Gastroesophageal sphincter (tissue), 4 donors: ENCODE measurements at places on chromosomes 2 and 18. TPM values are rescaled to one million over a fixed set of nuclear protein-coding genes. Genes with fewer than 3 reads are reported as not detected.

RPIA gene
- total RNA-seq: 6.9 TPM

CFAP53 gene
- not detected for total RNA-seq

- H3K36me3 ChIP-seq: no peaks in the 10 kb centered on the region
- no peak for ATAC-seq
- H3K4me1 ChIP-seq: no peaks in the 10 kb centered on the region
- no peak overlapping the region for H3K4me3 ChIP-seq
Observed at GRCh38 chr2:161766334-161766733, 142.1 kb downstream of the SLC4A10 start.

DNA sequence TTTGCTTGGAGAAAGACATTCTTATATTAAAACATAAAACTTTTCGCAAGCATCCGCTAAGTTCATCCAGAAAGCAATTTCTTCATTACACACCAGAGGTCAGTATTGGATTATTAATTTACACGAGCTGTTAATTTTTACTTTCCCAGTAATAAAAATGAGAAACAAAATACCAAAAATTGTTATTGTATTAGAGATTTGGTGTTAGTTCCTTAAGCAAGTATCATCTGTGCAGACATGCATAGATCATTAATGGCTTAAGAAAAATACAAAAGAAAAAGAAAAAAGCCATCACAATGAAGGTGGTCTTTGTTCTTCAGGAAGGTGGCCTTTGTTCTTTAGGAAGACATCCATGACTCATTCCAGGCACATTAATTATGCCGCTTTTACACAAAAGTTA is 53.6 kb upstream of the HNMT start:
- no peaks in the 10 kb centered on the region for H3K27me3 ChIP-seq
- H3K27ac ChIP-seq: no peak overlapping the region
- H3K36me3 ChIP-seq: no peaks in the 10 kb centered on the region

GRCh38 chr2:32523686-32524085 is 104.2 kb upstream of the TTC27 start:
- H3K27me3 ChIP-seq: no peaks in the 10 kb centered on the region
- no peak for ATAC-seq
- no peaks in the 10 kb centered on the region for H3K4me1 ChIP-seq
- H3K27ac ChIP-seq: no peak overlapping the region
- peaks cover 74% of the 10 kb centered on the region for H3K36me3 ChIP-seq

GRCh38 chr2:144234542-144234871 is 285.4 kb downstream of the ZEB2 start:
- no peak overlapping the region for H3K27ac ChIP-seq
- no peak overlapping the region for H3K4me3 ChIP-seq
- ATAC-seq: no peak
- H3K4me1 ChIP-seq: no peaks in the 10 kb centered on the region
